ENCODE measurements at places on chromosomes 11 and 22.
A peak's percentile ranks its signal among the peaks of the same experiment; 100 is the strongest.

GRCh38 chr11:65291613-65292012, 23.1 kb upstream of the CDC42EP2 start:
- no peak for DNase-seq

GRCh38 chr11:129418039-129418438, 42.4 kb downstream of the BARX2 start:
- no peak for DNase-seq

DNA sequence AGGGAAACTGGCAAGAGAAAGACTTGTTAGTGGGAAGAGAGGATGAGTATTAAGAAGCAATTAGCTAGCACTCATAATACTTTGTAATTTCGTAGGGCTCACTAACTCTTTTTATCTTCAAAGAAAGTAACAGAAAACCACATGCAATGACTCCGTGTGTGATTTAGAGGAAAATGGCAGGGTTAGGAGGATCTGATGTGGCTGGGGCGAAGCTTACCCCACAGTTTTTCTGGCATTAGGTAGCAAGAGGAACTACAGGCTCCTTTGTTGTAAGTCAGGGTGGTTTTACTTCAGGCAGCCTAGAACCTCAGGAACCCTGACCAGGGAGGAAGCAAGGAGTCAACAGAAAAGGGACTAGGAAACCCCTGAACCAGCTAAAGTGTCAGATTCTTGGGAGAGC, 89.7 kb downstream of the SPON1 start:
- no peak for DNase-seq

- DNase-seq, result no peak
These were observed 4.0 kb upstream of the SCGB2A1 start for GRCh38 chr11:62204430-62204829.

DNA sequence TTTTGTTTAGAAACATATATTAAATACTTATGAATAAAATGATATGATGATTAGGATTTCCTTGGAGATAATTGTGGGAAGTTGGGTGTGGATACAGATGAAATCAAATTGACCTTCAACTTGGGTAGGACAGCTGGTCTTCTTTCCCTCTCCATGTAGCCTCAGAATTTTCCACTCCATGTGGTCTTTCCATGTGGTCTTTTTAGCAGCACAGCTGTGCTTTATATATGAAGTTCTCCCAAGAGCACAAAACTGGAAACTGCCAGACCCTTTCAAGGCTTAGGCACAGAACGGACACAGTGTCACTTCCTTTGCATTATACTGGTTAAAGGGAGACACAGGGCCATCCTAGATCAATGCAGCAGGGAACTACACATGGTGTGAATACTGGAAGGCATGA, 28.6 kb downstream of the FAM76B start:
- no peak for DNase-seq

DNA sequence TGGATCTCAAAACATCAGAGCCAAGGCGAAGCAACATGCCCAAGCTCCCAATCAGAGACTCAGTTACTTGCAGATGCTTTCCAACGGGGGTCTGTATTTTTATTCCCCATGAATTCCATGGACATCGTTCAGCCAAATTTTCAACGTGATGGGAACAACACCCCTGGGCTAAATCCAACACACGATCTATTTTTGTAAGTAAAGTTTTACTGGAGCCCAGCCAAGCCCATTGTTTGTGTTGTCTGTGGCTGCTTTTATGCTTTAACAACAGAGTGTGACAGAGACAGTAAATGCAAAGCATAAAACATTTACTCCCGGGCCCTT, 33.7 kb downstream of the SLC5A1 start:
- no peak for DNase-seq

GRCh38 chr11:66685276-66686099, 7.8 kb upstream of the RBM4B start:
- no peak for DNase-seq

- DNase-seq, result no peak
These were observed 38.5 kb upstream of the ME3 start for GRCh38 chr11:86710936-86711335.

DNA sequence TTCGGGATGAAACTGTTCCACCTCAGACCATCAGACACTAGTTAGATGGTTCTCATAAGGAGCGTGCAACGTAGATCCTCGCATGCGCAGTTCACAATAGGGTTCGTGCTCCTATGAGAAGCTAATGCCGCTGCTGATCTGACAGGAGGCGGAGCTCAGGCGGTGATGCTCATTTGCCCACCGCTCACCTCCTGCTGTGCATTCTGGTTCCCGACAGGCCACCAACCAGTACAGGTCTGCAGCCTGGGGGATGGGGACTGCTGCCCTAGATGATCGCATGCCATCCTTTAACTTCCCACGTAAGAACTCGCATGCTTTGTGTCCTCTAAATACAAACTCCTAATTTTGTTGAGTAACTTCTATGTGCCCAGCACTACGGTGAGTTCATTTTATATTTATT, 62.6 kb downstream of the EFCAB6 start:
- DNase-seq, result no peak

GRCh38 chr11:124758355-124759265, 3.5 kb downstream of the ESAM start:
- DNase-seq, result peak; percentile 59

- no peak for DNase-seq
These were observed 24.7 kb downstream of the NCF4 start for GRCh38 chr22:36885474-36885873.

DNA sequence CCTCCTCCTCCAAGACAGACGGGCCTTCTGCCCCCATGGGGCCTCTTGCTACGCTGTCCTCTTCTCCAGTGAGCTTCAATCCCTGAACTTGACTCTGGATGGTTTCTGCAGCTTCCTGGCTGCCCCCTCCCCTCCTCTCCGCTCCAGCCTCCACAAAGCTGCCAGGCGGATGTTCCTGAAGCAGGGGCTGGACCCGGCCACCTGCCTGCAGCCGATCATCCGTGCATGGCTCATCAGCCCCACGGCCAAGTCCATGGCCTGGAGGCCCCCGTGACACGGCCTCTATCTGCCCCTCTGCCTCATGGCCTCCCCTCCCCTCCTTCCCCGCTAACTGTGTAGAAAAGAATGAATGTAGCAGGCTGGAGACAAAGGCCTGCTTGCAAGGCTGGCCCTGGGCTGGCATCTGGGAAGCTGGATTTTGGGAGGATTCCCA, 6.8 kb upstream of the SUN2 start:
- peak; percentile 35 for DNase-seq

GRCh38 chr11:101346591-101346990, 217.0 kb upstream of the PGR start:
- DNase-seq, result no peak

GRCh38 chr22:30445438-30446145, 20.0 kb downstream of the MTFP1 start:
- no peak for DNase-seq

All from NCI-H1436 (cell line).